Stimulated activated CD4-positive, alpha-beta T cell treated with anti-CD3 and anti-CD28 coated beads, Interleukin-2, amount 100 ng/mL, for 24 hours (primary cell): ENCODE measurements at places on chromosomes 4 and X.

GRCh38 chrX:72100051-72100755 lies 31.5 kb downstream of the RTL5 start:
- no peak for DNase-seq

DNA sequence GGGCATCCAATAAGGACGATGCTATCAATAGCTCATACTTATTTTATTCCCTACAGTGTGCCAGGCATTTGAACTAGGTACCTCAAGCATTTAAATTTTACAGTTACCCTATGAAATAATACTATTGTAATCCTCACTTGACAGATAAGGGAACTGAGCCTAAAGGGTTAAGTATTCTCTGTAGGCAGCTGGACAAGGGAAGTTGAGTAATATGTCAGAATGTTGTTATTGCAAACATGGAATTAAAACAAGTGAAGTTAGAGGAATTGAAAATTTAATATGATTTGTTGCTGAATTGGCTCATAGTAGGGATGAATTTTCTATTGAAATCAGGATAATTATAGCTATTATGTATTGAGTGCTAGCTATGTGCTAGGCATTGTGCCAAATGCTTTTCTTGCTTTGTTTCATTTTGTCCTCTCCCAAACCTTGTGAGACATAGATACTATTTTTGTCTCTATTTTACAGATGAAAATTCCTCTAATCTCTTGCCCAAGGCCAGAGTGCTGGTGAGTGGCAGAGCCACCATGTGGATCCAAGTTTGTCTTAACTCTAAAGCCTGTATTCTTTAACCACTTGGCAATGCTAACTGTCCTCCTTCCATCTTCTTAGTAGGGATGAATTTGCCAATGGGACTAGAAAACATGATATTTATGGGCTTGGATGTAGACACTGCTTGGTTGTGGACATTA lies 58.1 kb downstream of the TMEM164 start:
- DNase-seq = no peak

DNA sequence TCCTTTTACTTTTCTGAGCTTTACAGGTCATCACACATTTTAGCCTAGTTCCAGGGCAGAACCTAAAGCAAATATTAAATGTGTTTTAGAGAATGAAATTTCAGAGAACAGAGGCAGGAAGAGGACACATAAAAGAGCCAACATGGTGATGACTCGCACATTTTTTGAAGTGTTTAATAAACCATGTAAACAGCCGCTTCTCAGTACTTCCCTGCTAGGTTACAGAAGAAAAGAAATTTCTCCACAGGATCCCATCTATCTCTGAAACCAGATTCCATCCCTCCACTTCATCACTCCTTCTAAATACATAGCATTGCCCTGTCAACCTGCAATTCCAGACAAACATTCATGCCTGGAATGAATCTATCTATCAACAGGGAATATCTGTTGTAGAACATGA lies 949.5 kb upstream of the PCDH7 start:
- no peak for DNase-seq

DNA sequence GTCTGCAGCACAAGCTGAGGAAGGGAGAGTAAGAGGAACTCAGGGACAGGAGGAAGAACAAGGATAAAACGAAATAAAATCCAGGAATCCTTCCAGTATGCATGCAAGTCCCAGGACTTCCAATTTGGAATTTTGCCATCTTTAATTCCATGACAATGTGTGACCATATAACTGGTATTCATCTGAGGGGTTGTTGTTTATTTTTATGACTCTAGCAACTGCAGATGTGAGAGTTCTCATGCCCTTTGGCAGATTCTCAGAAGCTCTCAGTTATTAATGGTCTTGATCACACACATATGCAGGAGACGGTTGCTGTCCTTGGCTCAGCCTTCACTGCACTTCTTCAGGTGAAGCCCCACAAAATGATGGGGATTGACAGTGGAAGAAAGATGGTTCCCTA lies 148.2 kb downstream of the SMIM20 start:
- DNase-seq = no peak

GRCh38 chr4:74543231-74543781 lies 98.4 kb downstream of the AREG start:
- no peak for DNase-seq

DNA sequence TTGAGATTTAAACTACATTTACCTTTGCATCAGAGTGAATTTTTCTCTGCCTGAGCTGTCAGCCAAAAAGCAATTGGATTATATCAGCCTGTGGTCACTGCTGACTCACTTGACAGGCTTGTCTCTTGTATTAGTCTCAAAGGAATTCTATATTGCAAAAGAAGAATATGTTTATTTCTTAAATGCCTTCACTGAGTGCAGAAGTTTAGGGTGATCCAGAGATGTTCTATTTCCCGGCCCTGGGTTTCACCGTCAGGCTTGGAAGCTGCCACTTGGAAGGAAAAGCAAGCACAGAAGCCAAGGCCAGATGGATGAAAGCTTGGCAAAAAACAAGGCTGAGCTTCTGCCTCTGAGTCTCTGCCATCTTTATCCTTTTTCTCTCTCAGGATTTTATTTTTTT lies 80.9 kb downstream of the FAM114A1 start:
- DNase-seq = no peak

- DNase-seq = no peak
Observed at GRCh38 chrX:125710403-125711062, 390.9 kb downstream of the TEX13C start.

GRCh38 chr4:3523146-3523627 lies 9.0 kb downstream of the LRPAP1 start:
- no peak for DNase-seq

GRCh38 chrX:112677167-112677566 lies 2.6 kb downstream of the LHFPL1 start:
- DNase-seq = no peak

- DNase-seq = no peak
Observed at GRCh38 chr4:72295966-72296557, 264.3 kb downstream of the NPFFR2 start.

- DNase-seq = no peak
Observed at GRCh38 chrX:56782352-56782751, 53.3 kb downstream of the NBDY start.

DNA sequence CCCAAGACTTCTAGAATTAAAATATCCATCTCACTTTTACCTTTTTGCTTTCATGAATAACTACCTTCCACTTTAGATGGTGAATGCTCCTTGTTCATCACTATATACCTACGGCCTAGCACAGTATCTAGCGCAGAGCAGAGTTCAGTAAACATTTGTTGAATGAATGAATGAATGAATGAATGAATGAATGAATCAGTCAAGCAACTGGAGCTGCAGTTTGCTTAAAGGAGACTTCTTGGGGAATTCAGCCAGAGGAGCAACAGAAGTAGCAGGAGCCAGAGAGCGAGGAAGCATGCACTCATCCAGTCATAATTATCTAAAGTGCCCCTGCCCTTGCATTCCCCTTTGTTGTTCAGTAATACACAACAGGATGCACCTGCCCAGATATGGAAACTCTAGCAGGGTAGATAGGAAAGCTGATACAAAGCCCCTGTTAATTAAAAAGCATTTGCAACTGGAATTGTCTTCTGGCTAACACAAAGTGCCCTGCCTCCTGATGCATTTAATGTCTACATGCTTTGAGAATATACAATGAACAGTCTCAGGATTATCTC lies 103.0 kb upstream of the MBNL3 start:
- DNase-seq = no peak
